Natural killer cell treated with Interleukin-12 subunit alpha and Interleukin-12 subunit beta and Interleukin-15 and Interleukin-18, amount 100 ng/mL, for 72 hours (primary cell): ENCODE measurements at places on chromosomes 2 and 18.

- no peak overlapping the region for H3K4me3 ChIP-seq
- no peaks in the 10 kb centered on the region for H3K36me3 ChIP-seq
- no peak overlapping the region for H3K27ac ChIP-seq
- H3K4me1 ChIP-seq = peaks cover 25% of the 10 kb centered on the region
These were observed 155.0 kb downstream of the ARHGAP15 start for GRCh38 chr2:143284087-143284675.

DNA sequence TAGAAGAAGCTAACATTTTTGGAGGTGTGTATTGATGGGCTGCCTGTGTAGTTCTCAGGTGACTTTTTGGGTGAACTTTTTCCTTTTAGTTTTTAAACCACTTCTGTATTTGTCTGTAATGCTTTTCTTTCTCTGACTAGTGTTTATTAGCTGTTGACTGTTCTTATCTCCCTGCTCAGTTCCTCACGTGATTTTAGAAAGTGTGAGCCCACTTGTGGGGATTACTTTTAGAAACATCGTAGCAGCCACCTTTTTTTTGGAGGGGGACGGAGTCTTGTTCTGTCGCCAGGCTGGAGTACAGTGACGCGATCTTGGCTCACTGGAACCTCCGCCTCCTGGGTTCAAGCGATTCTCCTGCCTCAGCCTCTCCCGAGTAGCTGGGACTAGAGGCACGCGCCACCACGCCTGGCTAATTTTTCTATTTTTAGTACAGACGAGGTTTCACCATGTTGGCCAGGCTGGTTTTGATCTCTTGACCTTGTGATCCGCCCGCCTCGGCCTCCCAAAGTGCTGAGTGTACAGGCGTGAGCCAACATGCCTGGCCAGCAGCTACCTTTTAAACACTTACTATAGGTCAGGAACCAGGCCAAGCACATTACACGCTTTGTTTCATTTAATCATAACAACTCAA lies 9.2 kb upstream of the CDKL4 start:
- no peak for DNase-seq
- no peak overlapping the region for H3K27ac ChIP-seq
- H3K27me3 ChIP-seq = no peaks in the 10 kb centered on the region
- H3K36me3 ChIP-seq = peaks cover 17% of the 10 kb centered on the region

DNA sequence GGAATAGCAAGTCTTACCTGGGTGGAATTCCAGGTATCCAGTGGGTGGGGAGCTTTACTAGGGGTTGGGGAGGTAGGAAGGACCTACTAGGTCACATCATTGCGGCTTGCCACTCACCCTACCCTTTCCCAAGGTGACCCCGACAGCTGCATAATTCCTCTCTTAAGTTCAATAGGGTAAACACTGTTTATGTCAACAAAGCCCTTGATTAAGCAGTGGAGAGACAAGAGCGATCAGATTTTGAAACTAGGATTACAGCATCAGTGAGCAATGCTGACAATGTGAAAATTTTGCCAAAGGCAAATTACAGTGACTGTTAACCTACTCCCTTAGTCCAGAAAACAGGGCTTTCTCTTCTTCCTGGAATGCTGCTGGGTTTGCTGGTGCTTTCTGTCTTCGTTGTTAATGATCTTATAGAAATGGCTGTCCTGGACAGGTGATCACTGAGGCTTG lies 14.5 kb downstream of the SLC19A3 start:
- no peak overlapping the region for H3K4me3 ChIP-seq
- DNase-seq = no peak
- no peaks in the 10 kb centered on the region for H3K36me3 ChIP-seq
- peaks cover 25% of the 10 kb centered on the region for H3K27me3 ChIP-seq
- no peak overlapping the region for H3K27ac ChIP-seq

- H3K4me3 ChIP-seq = no peak overlapping the region
- H3K27ac ChIP-seq = no peak overlapping the region
- H3K36me3 ChIP-seq = no peaks in the 10 kb centered on the region
- DNase-seq = no peak
These were observed 187.0 kb downstream of the AGPS start for GRCh38 chr2:177579486-177580036.

DNA sequence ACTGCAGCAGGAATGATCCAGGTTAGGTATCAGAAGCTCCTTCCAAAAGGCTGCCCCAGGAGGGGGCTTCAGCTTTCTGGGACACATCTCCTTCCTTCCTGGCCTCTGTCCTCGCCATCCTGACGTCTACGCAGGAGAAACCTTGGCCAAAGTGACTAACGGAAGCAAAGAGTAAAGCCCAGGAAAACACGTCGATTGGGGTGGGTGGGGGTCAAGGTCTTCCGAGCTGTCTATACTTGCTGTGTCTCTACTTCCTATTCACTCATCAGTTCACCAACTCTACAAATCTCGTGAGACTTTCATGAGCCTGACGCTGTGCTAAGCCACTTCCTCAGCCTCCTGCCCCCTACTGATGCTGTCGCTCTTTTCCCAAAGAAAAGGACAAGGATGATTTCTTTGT lies 212.6 kb downstream of the TNS1 start:
- no peak for DNase-seq
- H3K36me3 ChIP-seq = no peaks in the 10 kb centered on the region
- peaks cover 31% of the 10 kb centered on the region for H3K4me1 ChIP-seq
- H3K27ac ChIP-seq = peak overlapping the region; percentile 2

DNA sequence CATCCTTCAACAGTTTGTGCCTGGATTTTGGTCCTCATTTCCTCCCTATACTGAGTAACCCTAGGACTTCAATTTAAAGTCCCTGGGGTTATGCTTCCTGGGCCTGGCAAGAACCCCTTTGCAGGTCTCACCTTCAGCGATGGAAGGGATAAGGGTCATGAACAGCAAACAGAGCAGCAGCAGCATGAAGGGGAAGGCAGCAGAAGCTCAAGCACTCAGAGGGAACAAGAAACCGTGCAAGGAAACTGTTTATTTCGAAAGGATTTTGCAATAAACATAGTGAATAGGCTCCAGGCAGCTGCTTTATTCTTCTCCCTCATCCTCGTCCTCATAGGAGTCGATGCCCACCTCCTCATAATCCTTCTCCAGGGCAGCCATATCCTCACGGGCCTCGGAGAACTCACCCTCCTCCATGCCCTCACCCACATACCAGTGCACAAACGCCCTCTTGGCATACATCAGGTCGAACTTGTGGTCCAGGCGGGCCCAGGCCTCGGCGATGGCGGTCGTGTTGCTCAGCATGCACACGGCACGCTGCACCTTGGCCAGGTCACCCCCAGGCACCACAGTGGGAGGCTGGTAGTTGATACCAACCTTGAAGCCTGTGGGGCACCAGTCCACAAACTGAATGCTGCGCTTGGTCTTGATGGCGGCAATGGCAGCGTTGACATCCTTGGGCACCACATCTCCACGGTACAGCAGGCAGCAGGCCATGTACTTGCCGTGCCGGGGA lies 2.8 kb upstream of the TUBA4B start:
- H3K36me3 ChIP-seq = peaks cover 9% of the 10 kb centered on the region
- peaks cover 75% of the 10 kb centered on the region for H3K4me1 ChIP-seq
- H3K27ac ChIP-seq = peak overlapping the region; percentile 92
- DNase-seq = no peak
